Natural killer cell (primary cell): ENCODE measurements at places on chromosomes 5 and 9.

GRCh38 chr9:122420315-122420714 lies 49.5 kb downstream of the PTGS1 start:
- H3K27me3 ChIP-seq: no peaks in the 10 kb centered on the region
- no peak overlapping the region for H3K4me3 ChIP-seq
- no peaks in the 10 kb centered on the region for H3K4me1 ChIP-seq
- DNase-seq: no peak

GRCh38 chr5:113320273-113320780 lies 114.5 kb downstream of the TSSK1B start:
- H3K4me3 ChIP-seq: no peak overlapping the region
- no peak overlapping the region for H3K27ac ChIP-seq
- no peak for DNase-seq
- no peaks in the 10 kb centered on the region for H3K27me3 ChIP-seq

GRCh38 chr5:38923661-38924451 lies 78.0 kb downstream of the OSMR start:
- DNase-seq: no peak
- no peak overlapping the region for H3K27ac ChIP-seq
- no peak overlapping the region for H3K4me3 ChIP-seq
- no peaks in the 10 kb centered on the region for H3K36me3 ChIP-seq
- no peaks in the 10 kb centered on the region for H3K4me1 ChIP-seq
- peaks cover 6% of the 10 kb centered on the region for H3K27me3 ChIP-seq

DNA sequence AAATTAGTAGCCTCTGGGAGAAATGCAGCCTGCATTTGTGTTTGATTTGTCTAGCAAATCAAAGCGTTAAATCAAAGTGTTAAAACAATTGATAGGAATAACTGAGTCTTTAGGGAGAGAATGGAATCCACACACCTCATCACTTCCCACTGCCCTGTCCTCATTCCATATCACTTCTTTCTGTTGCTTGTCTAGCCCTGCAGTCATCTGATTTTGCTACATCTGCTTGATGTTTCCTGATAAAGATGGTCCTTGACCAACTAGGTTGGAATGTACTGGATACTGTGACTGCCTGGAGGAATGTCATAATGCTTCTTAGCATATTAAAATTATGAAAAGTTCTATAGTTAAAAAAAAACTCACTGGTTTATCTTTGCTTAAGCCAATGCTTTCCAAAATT lies 119.9 kb downstream of the DOCK2 start:
- H3K36me3 ChIP-seq: peaks cover 45% of the 10 kb centered on the region
- DNase-seq: no peak
- no peaks in the 10 kb centered on the region for H3K27me3 ChIP-seq
- H3K4me1 ChIP-seq: no peaks in the 10 kb centered on the region
- H3K27ac ChIP-seq: no peak overlapping the region

DNA sequence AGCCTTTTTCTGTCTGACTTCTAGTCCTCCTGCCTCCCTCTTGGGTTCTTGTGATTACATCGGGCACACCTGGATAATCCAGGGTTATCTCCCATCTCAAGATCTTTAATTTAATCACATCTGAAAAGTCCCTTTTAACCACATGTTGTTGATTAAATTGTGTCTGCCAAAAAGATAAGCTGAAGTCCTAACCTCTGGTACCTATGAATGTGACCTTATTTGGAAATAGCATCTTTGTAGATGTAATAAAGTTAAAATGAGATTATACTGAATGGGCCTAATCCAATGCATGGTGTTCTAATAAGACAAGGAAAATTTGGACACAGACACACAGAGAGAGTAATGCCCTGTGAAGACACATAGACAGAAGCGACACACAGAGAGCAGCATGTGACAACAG lies 232.4 kb downstream of the KCTD16 start:
- no peak for DNase-seq
- H3K27ac ChIP-seq: no peak overlapping the region
- H3K4me3 ChIP-seq: no peak overlapping the region

DNA sequence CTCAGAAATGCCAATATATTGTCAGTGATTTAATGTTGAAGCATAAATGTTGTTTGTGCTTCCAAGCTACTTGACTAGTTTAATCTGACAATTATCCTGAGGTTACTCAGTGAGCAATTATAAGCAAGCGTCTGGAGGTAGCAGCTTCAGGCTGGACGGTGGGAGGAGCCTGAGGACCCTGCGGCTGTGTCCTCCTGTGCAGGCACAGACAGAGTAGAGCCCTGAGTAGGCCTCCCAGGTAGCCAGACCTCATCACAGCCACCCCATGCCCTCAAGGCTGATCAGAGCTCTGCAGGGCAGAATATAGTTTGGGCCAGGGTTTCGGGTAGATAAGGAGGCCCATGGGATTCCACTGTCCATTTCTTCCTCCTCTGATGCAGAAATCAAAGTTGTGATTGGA lies 153.6 kb downstream of the DRD1 start:
- H3K4me3 ChIP-seq: no peak overlapping the region
- no peaks in the 10 kb centered on the region for H3K36me3 ChIP-seq
- DNase-seq: no peak
- H3K27me3 ChIP-seq: no peaks in the 10 kb centered on the region

DNA sequence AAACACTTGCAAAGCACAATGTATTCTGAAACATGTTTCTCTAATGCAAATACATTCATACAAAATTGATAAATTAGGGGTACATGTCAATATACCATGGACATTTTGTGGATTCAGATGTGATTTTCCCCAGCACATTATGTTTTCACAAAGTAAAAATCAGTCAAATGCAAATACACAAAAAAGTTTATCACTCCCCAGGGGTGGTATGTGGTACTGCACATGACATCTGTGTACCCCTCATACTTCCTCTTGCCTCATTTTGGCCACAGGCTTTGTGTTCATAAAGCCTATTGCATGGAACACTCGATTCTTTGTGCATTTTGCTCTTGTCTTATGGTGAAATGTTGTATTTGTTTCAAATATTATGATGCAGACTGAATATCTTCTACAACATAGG lies 116.8 kb upstream of the PDE4D start:
- no peak overlapping the region for H3K27ac ChIP-seq
- no peak for DNase-seq
- H3K27me3 ChIP-seq: no peaks in the 10 kb centered on the region
- no peak overlapping the region for H3K4me3 ChIP-seq

DNA sequence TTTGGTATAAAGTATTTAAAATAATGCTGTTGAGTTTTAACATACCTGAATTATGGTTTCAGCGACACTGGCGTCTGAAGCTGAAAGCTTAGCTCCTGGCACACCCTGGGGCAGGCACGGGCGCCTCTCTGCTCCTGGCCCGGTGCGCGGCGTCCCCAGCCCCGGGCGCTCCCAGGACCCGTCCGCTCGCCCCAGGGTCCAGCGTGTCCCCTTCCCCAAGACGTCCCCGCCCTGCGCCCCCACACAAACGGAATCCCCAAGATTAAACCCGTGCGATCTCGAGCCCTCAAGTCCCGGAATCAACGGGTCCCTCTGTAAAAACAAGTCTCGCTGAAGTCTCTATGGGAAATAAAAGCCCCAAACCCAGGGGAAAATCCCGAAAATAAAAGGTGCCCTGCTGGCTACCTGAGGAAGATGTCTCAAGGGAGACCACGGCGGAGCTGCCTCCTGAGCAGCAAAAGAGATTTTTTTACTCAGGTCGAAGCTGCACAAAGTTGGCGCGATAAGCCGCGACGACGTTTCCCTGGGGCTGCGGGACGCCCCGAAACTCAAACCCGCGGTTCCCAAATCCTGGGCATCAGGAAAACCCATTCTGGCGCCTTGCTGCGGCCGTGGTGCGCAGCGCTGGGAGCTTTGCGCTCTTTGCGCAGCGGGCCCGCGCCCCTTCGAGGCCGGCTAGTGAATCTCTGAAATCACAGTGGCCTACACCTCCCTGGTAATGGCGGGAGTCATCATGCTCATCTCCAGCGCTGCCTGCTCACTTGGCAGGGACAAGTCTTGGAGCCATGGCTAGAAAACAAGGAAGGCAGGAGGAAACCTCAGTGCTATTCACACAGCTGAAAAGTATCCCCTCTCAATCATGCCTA lies 6.3 kb upstream of the IFNA8 start:
- DNase-seq: peak; percentile 16
- no peak overlapping the region for H3K4me3 ChIP-seq
- H3K27ac ChIP-seq: no peak overlapping the region
- peaks cover 7% of the 10 kb centered on the region for H3K4me1 ChIP-seq
- H3K36me3 ChIP-seq: no peaks in the 10 kb centered on the region

- H3K4me3 ChIP-seq: no peak overlapping the region
- H3K36me3 ChIP-seq: no peaks in the 10 kb centered on the region
- no peak for DNase-seq
- H3K4me1 ChIP-seq: no peaks in the 10 kb centered on the region
- H3K27ac ChIP-seq: no peak overlapping the region
- no peaks in the 10 kb centered on the region for H3K27me3 ChIP-seq
These were observed 8.2 kb downstream of the SLC22A4 start for GRCh38 chr5:132302413-132302812.

DNA sequence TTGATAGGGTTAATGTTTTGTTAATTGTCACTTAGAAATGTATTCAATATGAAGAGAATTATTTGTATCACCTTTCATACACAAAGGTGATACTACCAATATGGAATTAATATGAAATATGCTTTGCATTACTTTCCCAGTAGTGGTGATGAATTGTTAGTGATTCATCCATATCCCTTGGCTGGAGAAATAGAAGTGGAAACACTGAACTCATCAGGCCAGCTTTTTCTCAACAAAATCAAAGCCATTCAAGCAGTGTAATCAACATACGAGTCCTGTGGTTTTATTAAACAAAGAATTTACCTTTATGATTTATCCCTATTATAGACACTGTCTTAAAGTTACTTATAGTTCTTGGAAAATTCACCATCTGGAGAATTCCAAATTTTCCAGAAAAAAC lies 264.0 kb upstream of the MEF2C start:
- H3K4me3 ChIP-seq: no peak overlapping the region
- no peak for DNase-seq
- no peaks in the 10 kb centered on the region for H3K27me3 ChIP-seq
- no peak overlapping the region for H3K27ac ChIP-seq
- H3K36me3 ChIP-seq: no peaks in the 10 kb centered on the region
- H3K4me1 ChIP-seq: no peaks in the 10 kb centered on the region

DNA sequence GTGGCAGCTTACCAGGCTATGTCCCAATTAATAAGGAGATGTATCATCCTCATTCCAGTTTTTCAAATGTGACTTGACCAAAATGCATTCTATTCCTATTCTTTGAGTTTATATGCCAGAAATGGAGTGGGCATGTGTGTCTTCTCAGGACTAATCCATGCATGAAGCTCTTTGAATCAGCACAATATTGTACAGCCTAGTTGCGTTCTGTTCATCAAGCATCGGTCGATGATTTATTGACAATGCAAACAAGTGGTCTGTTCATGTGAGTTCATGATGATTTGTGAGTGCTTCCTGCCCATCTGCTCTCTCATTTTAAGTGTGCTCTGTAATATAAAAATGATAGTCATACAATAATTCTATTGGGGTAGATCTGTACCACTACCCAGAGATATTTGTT lies 48.3 kb downstream of the PALM2AKAP2 start:
- H3K4me1 ChIP-seq: no peaks in the 10 kb centered on the region
- H3K27ac ChIP-seq: no peak overlapping the region
- H3K27me3 ChIP-seq: no peaks in the 10 kb centered on the region
- no peak for DNase-seq
- no peak overlapping the region for H3K4me3 ChIP-seq

GRCh38 chr5:159409801-159410200 lies 79.5 kb upstream of the IL12B start:
- H3K27me3 ChIP-seq: no peaks in the 10 kb centered on the region
- no peaks in the 10 kb centered on the region for H3K36me3 ChIP-seq
- H3K4me3 ChIP-seq: no peak overlapping the region

GRCh38 chr9:7196467-7196866 lies 438.7 kb downstream of the KDM4C start:
- no peak for DNase-seq
- no peak overlapping the region for H3K4me3 ChIP-seq
- H3K27me3 ChIP-seq: no peaks in the 10 kb centered on the region
- no peaks in the 10 kb centered on the region for H3K4me1 ChIP-seq
- H3K36me3 ChIP-seq: no peaks in the 10 kb centered on the region

- no peaks in the 10 kb centered on the region for H3K27me3 ChIP-seq
- H3K27ac ChIP-seq: no peak overlapping the region
- no peaks in the 10 kb centered on the region for H3K36me3 ChIP-seq
- H3K4me3 ChIP-seq: no peak overlapping the region
- no peak for DNase-seq
These were observed 493.9 kb downstream of the CCDC171 start for GRCh38 chr9:16046713-16047112.

DNA sequence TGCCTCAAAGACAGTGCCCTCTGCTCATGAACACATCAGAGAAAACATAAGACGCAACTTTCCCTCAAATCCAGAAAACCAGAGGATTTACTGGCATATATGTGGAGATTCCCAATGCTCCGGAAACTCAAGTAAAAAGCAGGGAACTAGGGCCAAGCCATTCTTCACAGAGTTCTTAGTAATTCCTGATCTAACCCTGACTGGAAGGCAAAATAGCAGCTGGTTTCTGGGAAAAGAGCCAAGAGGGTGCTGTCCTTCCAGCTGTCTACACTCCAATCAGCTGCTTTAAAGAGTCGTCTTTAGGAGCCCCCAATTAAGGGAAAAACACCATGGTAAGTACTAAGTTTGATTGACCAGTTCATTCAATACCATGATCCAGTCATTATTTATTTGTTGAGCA lies 49.6 kb downstream of the GNA14 start:
- no peaks in the 10 kb centered on the region for H3K27me3 ChIP-seq
- H3K27ac ChIP-seq: no peak overlapping the region
- no peaks in the 10 kb centered on the region for H3K36me3 ChIP-seq
- DNase-seq: no peak

GRCh38 chr9:125431741-125432271 lies 170.2 kb downstream of the GAPVD1 start:
- H3K36me3 ChIP-seq: no peaks in the 10 kb centered on the region
- DNase-seq: no peak
- H3K27ac ChIP-seq: no peak overlapping the region
- H3K4me3 ChIP-seq: no peak overlapping the region
- no peaks in the 10 kb centered on the region for H3K4me1 ChIP-seq

- H3K4me3 ChIP-seq: no peak overlapping the region
- DNase-seq: no peak
- H3K4me1 ChIP-seq: no peaks in the 10 kb centered on the region
These were observed 20.7 kb downstream of the FANCC start for GRCh38 chr9:95296761-95297160.

DNA sequence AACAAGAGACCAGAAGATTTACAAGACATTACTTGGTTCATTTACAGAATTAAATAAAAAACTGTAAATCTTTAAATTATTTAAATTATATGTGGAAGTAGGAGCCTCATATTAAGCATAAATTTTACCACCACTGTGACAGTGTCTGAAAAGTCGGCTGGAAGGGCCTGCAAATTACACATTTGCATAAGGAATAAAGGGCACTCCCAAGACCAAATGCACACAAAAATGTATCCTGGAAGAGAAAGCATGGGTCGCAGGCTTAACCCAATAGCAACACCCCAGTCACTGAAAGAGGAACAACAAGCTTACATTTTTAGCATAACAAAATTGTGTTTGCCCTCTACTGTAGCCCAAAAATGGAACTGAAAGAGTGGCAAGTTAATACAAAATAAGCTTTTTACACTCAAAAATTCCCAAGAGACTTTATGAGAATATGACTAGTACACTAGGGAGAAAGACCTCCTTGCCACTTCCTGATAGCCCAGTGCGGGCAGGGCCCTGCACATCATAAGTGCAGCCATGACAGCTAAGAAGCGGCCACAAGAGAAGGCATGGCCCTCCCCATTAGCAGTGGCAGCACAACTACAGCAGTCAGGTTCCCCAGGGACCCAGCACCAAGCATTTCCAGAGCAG lies 482.0 kb downstream of the DTWD2 start:
- no peak for DNase-seq
- H3K36me3 ChIP-seq: no peaks in the 10 kb centered on the region
- no peak overlapping the region for H3K27ac ChIP-seq
- H3K4me3 ChIP-seq: no peak overlapping the region
- H3K4me1 ChIP-seq: no peaks in the 10 kb centered on the region
